Left forelimb (tissue), 1 donor: ENCODE measurements at places on chromosomes 7 and 10.

GRCh38 chr7:141001546-141001945 lies 13.2 kb downstream of the MRPS33 start:
- no peak for DNase-seq

GRCh38 chr7:151248346-151249033 lies at the start of gene SMARCD3:
SMARCD3 (minus strand) TSS chr7:151248694; CDS start chr7:151248562, 132 bp downstream.
- DNase-seq: peak; percentile 86

DNA sequence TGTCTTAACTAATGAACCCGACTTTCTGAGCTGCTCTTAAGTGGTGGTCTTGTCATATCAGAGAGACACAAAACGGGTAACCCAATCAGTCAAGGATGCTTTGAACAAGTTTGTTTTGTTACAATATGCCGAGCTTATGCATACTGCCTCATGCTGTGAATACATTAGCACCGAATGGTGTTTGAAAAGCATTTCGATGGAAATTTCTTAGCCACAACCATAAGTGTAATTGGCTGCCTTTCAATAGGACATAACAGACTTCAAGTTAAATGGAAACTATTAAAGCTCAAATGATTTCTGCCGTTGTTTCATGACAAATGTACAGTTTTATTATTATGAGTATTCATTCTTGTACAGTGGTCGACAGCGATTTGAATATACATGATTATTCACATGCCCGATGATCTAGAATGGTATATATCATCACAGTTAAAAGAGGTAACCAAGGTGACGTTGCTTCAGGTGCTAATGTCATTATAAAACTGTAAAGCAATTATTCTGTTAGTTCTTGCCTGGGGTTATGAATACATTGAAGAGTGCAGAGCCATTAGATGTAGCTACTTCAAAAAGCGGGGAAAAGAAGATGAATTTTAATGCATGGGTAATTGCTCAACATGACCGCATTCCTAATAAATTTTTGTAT lies 118.8 kb downstream of the EBF3 start:
- no peak for DNase-seq

- DNase-seq: no peak
Observed at GRCh38 chr7:14191686-14192098, 202.2 kb upstream of the ETV1 start.

DNA sequence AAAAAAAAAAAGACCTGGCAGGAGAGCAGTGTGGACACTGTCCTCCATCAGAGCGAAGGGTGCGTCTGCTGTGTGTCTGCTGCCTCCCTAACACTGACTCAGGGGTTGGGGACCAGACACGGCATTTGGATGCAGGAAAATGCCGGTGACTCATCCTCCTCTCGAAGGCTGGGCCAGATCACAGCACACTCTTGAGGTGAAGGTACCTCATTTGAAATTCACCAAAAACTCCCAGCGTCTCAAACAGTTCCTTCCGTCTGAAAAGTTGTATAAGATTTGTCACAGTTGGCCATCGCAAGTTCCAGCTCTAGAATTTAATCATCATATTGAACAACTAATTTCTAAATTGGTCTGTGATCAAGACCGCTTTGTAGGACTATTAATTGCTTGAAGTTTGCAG lies 118.1 kb upstream of the LYZL2 start:
- DNase-seq: no peak

GRCh38 chr7:111392294-111392693 lies 170.0 kb downstream of the IMMP2L start:
- DNase-seq: no peak
